ENCODE measurements at places on chromosomes 16 and 17.

DNA sequence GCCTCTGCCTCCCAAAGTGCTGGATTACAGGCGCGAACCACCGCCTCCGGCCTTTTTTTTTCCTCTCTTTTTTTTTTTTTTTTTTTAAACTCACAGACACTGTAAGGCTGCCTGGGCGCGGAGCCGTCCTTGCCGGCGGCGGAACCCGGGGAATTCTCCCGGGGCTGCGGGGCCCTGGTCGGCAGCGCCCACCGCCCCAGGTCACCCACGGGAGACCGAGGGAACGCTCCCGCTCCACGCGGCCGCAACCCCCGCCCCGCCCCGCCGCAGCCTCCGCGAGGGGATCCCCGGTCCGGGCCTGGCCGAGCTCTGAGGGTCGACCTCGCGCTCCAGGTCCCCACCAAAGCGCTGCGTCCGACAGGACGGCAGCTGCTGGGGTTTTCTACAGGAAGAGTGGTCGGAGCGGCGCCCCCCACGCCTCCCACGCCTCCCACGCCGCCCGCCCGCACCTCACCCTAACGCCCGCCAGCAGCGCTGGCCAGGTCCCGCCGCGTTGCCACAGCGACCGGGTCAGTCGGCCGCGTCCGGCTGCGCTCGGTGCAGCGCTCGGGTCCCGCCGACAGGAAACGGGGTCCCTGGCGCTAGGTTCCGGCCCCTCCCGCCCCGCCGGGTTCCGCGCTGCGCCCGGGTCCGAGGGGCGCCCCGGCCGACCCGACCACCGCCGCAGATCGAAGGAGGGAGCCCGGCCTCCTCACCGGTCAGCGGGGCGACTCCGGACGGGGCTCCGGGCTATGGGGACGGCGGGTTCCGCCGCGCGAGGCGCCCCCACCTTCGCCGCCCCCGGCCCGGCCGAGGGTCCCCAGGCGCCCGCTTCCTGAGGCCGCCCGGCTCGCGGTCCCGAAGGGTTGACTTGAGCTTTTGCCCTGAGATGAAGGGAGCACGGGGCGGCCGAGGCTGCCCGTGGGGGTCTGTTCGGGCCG lies at the start of gene CCDC57:
CCDC57 (minus strand) TSS at position 512 of the 920 bp plus-strand sequence. CDS start 10,898 bp downstream, outside the sequence.
- DNase-seq: peak; percentile 88

DNA sequence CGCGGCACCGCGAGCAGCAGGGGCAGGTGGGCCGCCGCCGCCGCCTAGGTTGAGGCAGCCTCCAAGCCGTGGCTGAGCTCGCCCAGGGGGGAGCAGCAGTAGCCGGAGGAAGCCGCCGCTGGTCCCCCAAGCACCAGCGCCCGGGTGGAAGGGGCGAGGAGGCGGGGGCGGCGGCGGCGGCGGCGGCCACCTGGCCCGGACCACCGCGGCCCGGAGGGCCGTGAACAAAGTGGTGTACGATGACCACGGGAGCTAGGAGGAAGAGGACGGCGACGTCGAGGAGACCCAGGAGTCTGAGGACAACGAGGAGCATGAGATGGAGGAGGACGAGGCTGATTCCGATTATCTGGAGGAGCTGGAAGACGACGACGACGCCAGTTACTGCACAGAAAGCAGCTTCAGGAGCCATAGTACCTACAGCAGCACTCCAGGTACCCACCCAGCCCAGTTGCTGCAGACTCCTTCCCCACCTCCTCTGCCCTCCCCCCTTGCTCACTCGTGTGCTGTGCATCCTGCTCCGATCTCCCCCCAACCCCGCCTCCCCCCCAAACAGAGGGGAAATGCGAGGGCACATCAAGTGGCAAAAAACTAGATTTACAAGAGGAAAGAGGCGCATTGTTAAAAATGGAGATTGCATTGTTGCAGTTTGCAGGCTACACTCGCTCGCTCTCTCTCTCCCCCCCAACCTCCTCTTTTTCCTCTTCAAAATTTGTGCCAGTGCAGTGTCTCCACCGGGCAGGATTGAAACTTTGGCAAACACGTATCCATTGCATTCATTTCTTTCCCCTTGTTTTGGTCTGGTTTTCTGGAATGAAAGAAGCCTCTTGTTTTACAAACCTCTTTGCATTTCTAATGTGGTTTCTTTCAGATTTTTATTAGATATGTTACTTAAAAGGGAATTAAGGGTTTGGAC lies 41.8 kb upstream of the AMZ2 start:
- peak; percentile 57 for DNase-seq

DNA sequence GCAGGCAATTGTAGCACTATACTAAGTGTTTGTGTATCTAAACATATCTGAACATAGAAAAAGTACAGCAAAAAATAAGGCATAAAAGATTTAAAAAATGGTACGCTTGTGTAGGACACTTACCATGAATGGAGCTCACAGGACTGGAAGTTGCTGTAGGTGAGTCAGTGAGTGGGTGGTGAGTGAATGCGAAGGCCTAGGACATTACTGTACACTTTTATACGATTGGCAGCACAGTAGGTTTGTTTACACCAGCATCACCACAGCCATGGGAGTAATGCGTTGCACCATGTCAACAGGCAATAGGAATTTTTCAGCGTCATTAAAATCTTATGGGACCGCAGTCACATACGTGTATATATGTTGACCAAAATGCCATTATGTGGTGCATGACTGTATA lies 45.6 kb downstream of the DNAH9 start:
- DNase-seq: no peak

- DNase-seq: no peak
These were observed 587 bp downstream of the HS3ST4 start for GRCh38 chr16:25692351-25692741.

DNA sequence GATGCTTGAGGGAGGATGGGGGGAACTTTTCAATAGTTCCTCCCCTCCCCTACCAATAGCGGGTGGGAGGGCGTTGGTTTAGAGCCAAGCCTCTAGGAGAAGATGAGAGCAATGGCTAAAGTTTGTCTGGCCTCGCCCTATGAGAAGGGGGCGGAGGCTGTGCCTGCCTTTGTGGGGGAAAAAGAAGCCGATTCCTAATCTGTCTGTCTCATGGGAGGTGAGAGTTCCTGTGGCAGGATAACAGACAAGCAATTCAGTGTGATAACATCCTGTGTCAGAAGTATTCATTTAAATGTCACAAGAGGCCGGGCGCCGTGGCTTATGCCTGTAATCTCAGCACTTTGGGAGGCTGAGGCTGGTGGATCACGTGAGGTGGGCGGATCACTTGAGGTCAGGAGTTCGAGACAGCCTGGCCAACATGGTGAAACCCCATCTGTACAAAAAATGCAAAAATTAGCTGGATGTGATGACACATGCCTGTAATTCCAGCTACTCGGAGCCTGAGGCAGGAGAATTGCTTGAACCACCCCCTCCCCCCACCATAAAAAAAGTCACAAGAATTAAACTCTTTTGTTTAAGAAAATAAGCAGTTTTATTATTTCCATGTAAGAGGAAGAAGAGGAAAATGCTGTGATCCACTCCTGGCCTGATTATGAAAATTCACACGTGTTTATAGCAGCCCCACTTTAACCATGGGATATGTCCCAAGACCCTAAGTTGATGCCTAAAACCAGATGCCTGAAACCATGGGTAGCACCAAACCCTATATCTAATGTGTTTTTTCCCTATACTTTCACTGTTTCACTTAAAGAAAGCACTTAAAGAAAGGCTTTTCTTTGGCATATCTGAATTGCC lies 1.7 kb downstream of the SLFN5 start:
- peak; percentile 52 for DNase-seq

DNA sequence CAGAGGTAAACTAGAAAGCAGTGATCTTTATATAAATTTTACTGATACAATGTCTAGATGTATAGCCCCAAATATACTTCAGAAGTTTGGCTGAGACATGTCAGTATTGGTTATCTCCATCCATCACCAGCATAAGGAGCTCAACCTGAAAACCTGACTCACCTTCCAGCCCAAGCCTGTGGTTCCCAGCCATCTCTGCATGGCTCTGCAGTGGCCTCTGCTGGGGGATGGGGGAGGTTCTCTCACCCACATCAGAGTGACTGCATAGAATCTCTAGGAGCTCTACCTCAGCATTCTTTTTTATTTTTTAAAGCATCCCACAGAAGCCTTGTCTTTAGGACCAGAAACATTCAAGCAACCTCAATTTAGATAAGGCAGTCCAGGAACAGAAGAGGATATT lies 27.3 kb downstream of the USP7 start:
- DNase-seq: peak; percentile 62

DNA sequence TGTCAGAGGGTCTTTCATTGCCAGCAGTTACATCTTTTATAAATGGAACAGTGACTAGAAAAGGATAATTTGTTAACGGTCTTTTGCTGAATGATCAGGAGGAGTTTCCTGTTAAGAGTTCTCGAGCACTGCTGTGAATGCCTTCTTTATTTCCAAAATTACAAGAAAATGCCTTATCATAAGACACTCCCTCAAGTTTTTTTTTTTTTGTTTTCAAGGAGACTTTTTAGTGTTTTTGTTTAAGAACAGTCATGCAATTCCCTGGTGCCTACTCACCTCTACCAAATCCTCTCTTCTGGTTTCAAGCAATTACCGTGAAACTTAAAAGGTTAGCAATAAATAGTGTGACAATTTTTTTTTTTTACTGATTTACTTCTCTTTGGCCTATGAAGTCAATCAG lies 19.0 kb upstream of the VWA3A start:
- DNase-seq: no peak

GRCh38 chr17:4840893-4841242 lies 7.7 kb downstream of the MINK1 start:
- DNase-seq: no peak

DNA sequence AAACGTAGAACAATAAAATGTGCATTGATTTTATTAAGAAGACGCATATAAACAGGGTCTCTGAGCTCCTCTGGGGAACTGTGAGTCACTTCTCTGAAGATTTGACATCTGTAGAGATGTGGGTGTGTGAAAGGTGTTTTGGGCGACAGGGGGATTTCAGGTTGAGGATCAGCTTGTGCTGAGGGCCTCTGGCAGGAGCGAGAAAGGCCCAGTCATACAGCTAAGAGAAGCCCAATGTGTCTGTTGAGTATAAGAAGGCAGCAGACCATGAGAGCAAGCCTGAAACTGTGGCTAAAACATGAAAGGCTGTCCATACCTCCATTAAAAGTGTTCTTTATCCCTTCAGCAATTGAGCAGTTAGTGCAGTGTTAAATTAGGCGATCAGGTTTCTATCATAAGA lies 406.5 kb upstream of the MON1B start:
- no peak for DNase-seq

DNA sequence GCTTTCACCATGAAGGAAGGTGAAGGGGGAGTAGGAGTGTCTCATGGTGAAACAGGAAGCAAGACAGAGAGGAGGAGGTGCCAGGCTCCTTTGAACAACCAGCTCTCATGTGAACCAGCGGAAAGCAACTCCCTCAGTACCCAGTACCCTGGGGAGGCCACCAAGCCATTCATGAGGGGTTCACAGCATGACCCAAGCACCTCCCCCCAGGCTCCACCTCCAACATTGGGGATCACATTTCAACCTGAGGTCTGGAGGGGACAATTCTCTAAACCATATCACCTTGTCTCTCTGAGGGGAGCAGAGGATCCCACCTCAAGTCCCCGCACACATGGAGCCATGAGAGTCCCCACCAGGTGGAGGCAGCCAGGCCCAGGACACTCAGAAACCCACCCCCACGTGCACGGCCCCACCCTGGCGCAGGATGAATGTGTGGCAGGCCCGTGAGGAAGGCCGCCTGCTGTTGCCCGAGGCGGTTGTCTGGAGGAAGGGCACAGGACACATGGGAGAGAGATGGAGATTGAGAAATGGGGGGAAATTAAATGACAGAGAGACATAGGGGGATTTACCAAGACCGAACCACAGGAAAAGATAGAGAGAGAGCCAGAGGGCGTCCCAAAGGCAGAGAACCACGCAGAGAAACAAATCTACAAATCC lies 85.9 kb downstream of the TMEM132E start:
- DNase-seq: no peak

DNA sequence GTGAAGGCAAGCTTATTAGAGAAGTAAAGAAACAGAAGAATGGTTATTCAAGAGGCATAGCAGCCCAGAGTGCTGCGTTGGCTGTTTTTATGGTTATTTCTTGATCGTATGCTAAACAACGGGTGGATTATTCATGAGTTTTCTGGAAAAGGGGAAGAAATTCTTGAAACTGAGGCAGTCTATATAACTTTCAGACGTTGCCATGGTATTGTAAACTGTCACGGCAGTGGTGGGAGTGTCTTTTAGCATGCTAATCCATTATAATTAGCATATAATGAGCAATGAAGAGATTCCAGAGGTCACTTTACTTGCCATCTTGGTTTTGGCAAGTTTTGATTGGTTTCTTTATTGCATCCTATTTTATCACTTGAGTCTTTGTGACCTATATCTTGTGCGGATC lies 17.4 kb upstream of the MILR1 start:
- no peak for DNase-seq

- DNase-seq: no peak
These were observed 30.7 kb downstream of the TMC7 start for GRCh38 chr16:19014461-19014860.

GRCh38 chr16:79348521-79349306 lies 251.8 kb downstream of the MAF start:
- no peak for DNase-seq

GRCh38 chr16:88646345-88647034 lies 4.4 kb downstream of the CYBA start:
- no peak for DNase-seq

DNA sequence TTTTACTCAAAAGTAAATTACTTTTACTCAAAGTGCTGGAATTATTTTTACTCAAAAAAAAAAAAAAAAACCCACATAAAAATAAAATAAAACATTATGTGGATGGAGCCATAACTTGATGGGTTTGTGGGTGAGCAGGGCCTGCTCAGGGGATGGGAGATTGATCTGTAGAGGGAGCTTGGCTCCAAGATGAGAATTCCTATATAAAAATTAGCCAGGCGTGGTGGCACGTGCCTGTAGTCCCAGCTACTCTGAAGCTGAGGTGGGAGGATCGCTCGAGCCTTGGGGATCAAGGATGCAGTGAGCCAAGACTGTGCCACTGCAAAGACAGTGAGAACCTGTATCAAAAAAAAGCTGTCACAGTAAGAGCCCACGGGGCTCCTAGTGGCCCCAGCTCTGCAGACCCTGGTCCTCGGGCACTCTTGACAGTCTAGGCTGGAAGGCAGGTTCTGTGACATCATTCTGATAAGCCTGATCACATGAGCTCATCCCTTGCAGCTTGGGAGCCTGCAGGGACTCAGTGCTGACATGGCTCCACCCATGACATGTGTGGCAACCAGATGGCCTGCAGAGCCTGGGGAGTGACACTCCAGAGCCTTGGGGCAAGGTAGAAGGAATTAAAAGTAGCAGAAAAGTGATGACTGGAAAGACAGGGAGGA lies 42.5 kb downstream of the ST3GAL2 start:
- no peak for DNase-seq

GRCh38 chr17:78399693-78400144 lies 21.3 kb downstream of the PGS1 start:
- no peak for DNase-seq

GRCh38 chr17:8382880-8383142 lies 182 bp downstream of the RPL26 start:
- no peak for DNase-seq

DNA sequence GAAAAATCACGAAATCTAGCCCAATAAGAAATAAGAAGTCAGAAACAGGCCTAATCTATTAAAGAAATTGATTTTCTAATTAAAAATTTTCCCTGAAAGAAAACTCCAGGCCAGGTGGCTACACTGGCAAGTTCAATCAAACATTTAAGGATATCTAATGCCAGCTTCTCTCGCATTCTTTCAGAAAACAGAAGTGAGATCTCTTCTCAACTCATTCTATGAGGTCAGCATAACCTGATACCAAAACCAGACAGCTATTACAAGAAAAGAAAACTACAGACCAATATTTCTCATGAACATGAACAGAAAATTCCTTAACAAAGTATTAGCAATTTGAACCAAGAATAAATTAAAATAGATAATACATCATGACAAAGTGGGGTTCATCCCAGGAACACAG lies 52.4 kb downstream of the AXIN2 start:
- DNase-seq: no peak

GRCh38 chr16:29854520-29855100 lies 8.4 kb downstream of the CDIPT start:
- no peak for DNase-seq
